Astrocyte (in vitro differentiated cells and primary cell): ENCODE measurements at places on chromosomes 11 and 22. TPM values are rescaled to one million over a fixed set of nuclear protein-coding genes. Genes with fewer than 3 reads are reported as not detected.

RBMXL2 gene
- total RNA-seq, result not detected in 2 replicates

SERPIND1 gene
- total RNA-seq, result not detected in 2 replicates

SLC5A1 gene
- not detected in 2 replicates for total RNA-seq

SLC6A5 gene
- not detected in 2 replicates for total RNA-seq

H19 gene
- total RNA-seq, result 0.52 and 0.70 TPM in 2 replicates
